Bronchus fibroblast of lung (primary cell): ENCODE measurements at places on chromosomes 12 and 14. TPM values are rescaled to one million over a fixed set of nuclear protein-coding genes. Genes with fewer than 3 reads are reported as not detected.

DYRK4 gene
- 77.0 and 89.5 TPM in 2 replicates for total RNA-seq

AQP2 gene
- not detected in 2 replicates for total RNA-seq

GLT8D2 gene
- 20.3 and 25.9 TPM in 2 replicates for total RNA-seq

FOXN4 gene
- not detected in 2 replicates for total RNA-seq

TUBA1B gene
- total RNA-seq = 5,023 and 5,211 TPM in 2 replicates

PHLDA1 gene
- total RNA-seq = 95.3 and 108 TPM in 2 replicates

PPM1H gene
- total RNA-seq = 0.50 and 0.59 TPM in 2 replicates

TMEM119 gene
- 67.8 and 72.6 TPM in 2 replicates for total RNA-seq

NELL2 gene
- total RNA-seq = 1.5 TPM in 1 of 2 replicates, not detected in the other

TPH2 gene
- total RNA-seq = not detected in 2 replicates

CEBPE gene
- not detected in 2 replicates for total RNA-seq

DHRS4L2 gene
- total RNA-seq = 14.3 and 17.1 TPM in 2 replicates

ADAMTS20 gene
- total RNA-seq = not detected in 2 replicates

KRT3 gene
- not detected in 2 replicates for total RNA-seq

SP7 gene
- total RNA-seq = not detected in 2 replicates

CHGA gene
- not detected in 2 replicates for total RNA-seq

GPN3 gene
- 16.8 and 24.5 TPM in 2 replicates for total RNA-seq

LRRC10 gene
- not detected in 2 replicates for total RNA-seq

ARHGAP9 gene
- not detected in 2 replicates for total RNA-seq

CDKN1B gene
- total RNA-seq = 32.4 and 33.8 TPM in 2 replicates

LRP1-AS gene
- not detected in 2 replicates for total RNA-seq

TSHR gene
- not detected in 2 replicates for total RNA-seq

NKX2-1 gene
- not detected in 2 replicates for total RNA-seq

FLRT2 gene
- 2.2 and 6.1 TPM in 2 replicates for total RNA-seq
